ENCODE measurements at places on chromosomes 5 and 9. TPM values are rescaled to one million over a fixed set of nuclear protein-coding genes. Genes with fewer than 3 reads are reported as not detected.

Gene PLAC8L1
- polyA plus RNA-seq: 0.12 TPM

Gene C9orf152
- 0.11 TPM for polyA plus RNA-seq

Gene FCN2
- polyA plus RNA-seq: 0.84 TPM

Gene AQP7
- polyA plus RNA-seq: 548 TPM

Gene ACER2
- polyA plus RNA-seq: 3.3 TPM

Gene SLC6A3
- polyA plus RNA-seq: not detected

Gene LCP2
- 12.9 TPM for polyA plus RNA-seq

Gene IL13
- polyA plus RNA-seq: 1.2 TPM

Gene UGT3A1
- polyA plus RNA-seq: not detected

Gene TRIM36
- 0.56 TPM for polyA plus RNA-seq

Gene NR6A1
- polyA plus RNA-seq: 0.61 TPM

Gene THBS4
- 35.2 TPM for polyA plus RNA-seq

Gene ANKRD33B
- 2.9 TPM for polyA plus RNA-seq

Gene TPM2
- 253 TPM for polyA plus RNA-seq

Gene SLC44A1
- polyA plus RNA-seq: 10.8 TPM

Gene BHMT2
- polyA plus RNA-seq: 18.6 TPM

Gene DMRT3
- polyA plus RNA-seq: not detected

Gene CLIC3
- 3.0 TPM for polyA plus RNA-seq

Gene PROP1
- polyA plus RNA-seq: not detected
